ENCODE measurements at places on chromosomes 2 and 18. TPM values are rescaled to one million over a fixed set of nuclear protein-coding genes. Genes with fewer than 3 reads are reported as not detected.

- no peak overlapping the region for H3K27ac ChIP-seq
- H3K4me3 ChIP-seq: no peak overlapping the region
- peaks cover 7% of the 10 kb centered on the region for H3K4me1 ChIP-seq
- DNase-seq: no peak
These were observed 8.6 kb downstream of the OSBPL6 start for GRCh38 chr2:178202927-178203326.

DNA sequence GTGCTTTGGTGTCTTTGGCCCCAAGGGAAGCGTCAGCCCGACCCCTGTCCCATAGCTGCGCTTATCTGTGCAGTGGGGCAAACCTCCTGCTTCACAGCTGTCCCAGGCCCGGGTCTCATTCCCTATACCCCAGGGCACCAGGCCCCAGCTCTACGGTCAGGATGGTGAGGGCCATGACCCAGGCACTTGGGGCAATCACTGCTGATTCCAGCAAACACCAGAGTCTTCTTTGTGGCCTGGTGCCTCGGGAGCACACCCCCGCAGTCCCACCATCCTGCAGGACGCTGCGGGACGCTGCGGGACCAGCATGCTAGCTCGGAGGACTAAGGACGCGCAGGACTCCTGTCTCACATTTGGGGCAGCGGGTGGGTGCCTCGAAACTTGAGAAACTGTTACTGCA is 116.9 kb upstream of the HDAC4 start:
- H3K4me3 ChIP-seq: no peak overlapping the region
- H3K36me3 ChIP-seq: no peaks in the 10 kb centered on the region
- H3K27ac ChIP-seq: no peak overlapping the region
- H3K4me1 ChIP-seq: peaks cover 7% of the 10 kb centered on the region
- peaks cover 6% of the 10 kb centered on the region for H3K27me3 ChIP-seq
- no peak for DNase-seq

- peaks cover 11% of the 10 kb centered on the region for H3K36me3 ChIP-seq
- no peak overlapping the region for H3K4me3 ChIP-seq
- no peak for DNase-seq
- H3K27me3 ChIP-seq: no peaks in the 10 kb centered on the region
- peaks cover 52% of the 10 kb centered on the region for H3K4me1 ChIP-seq
These were observed 43.6 kb downstream of the TET3 start for GRCh38 chr2:74028290-74028689.

Gene PRKAG3
- total RNA-seq: not detected

Gene TNS1
- total RNA-seq: 87.5 TPM

Gene IL1R1
- 31.7 TPM for total RNA-seq

Gene EVX2
- 0.10 TPM for total RNA-seq
